ENCODE measurements at places on chromosomes 7 and 10. TPM values are rescaled to one million over a fixed set of nuclear protein-coding genes. Genes with fewer than 3 reads are reported as not detected.
A peak's percentile ranks its signal among the peaks of the same experiment; 100 is the strongest.

Gene TIMM23B
- total RNA-seq: 11.8 TPM

Gene RARRES2
- total RNA-seq: 202 TPM

Gene HMX2
- 0.24 TPM for total RNA-seq

Gene PPP1R3C
- 1.5 TPM for total RNA-seq

Gene OR2A42
- 0.32 TPM for total RNA-seq

DNA sequence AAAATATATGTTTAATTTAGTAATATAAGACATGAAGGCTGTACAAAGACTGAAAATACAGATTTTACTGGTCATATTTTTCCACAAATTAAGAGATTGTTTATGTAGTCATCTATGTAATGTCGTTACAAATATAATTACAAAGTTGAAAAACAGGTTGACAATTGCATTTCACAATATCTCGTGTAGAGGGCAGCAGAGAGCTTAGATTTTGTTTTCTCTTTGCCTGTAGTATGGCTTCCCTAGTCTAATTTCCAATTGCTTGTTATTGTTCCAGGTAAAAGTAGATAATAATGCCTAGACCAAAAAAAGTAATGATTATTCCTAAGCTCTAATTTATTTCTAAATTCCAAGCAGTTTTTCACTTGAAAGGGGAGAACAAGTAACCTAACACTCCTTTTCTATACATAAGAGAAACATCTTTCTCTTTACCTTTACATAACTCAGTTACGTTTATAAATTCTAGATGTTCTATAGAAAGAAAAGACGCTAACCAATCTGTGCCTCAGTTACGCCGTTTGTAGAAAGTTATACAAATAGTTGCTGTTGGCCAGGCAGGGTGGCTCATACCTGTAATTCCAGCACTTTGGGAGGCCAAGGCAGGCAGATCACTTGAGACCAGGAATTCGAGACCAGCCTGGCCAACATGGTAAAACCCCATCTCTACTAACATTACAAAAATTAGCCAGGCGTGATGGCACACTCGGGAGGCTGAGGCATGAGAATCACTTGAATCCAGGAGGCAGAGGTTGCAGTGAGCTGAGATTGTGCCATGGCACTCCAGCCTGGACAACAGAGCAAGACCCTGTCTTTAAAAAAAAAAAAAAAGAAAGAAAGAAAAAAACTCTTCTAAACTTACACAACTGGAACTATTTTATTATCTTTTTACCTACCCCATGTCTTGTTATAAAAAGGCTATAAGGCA, 30.0 kb downstream of the NET1 start:
- DNase-seq: peak; percentile 85

DNA sequence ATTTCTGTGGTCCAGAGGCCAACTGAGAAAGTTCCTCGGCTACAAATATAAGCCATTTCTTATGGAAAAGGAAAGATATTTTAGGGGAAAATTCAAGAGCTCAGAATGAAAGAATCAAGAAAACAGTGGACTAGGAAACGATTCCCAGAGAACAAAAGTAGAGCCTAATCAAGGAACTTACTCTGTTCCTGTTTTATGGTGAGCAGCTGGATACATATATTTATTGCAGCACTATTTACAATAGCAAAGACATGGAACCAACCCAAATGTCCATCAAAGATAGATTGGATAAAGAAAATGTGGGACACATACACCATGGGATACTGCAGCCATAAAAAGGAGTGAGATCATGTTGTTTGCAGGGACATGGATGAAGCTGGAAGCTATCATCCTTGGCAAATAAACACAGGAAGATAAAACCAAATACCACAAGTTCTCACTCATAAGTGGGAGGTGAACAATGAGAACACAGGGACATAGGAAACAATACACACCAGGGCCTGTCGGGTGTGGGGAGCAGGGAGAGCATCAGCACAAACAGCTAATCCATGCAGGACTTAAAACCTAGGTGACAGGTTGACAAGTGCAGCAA, 298.7 kb downstream of the THSD7A start:
- no peak for DNase-seq

DNA sequence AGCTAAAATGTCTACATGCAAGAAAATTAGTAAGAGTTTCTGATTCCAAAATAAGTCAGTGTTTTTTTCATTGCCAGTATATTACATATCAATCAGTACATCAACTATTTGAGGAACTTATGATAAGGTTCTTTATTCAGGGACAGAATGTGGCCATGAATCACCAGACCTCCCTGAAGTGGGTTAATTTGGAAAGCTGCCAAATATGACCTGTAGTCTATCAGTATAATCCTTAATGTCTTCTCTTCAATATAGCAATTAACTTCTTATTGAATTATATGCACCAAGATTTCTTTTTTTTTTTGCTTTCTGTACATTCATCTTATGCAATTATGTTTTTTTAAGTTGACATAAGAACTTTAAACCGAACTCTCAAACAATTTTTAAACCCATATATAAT, 714.5 kb upstream of the POT1 start:
- no peak for DNase-seq

DNA sequence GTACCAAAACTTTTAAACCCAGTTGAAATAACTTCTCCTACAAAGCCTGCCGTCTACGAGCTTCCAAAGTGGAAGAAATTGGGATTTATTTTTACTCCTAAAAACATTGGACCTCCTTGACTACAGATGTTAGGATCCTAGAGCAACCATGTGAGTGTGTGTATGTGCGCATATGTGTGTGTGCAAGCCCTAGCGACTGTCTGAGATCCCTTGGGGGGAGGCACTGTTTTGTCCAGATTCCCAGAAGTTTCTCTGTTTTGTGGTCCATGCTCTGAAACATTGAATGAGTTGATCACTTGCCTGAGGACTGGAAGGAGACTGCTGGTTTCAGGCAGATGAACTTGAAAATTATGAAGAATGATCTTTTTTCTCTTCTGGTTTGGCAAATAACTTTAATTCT, 312.3 kb upstream of the ZNF32 start:
- DNase-seq: no peak

- DNase-seq: no peak
Measured at GRCh38 chr7:86454753-86455152, 189.0 kb upstream of the GRM3 start.

- no peak for DNase-seq
Measured at GRCh38 chr10:36597756-36598320, 527.6 kb upstream of the ANKRD30A start.

GRCh38 chr10:132593389-132593788, 55.8 kb downstream of the INPP5A start:
- no peak for DNase-seq

GRCh38 chr10:97319671-97320479, 804 bp downstream of the FRAT1 start:
- peak; percentile 83 for DNase-seq

DNA sequence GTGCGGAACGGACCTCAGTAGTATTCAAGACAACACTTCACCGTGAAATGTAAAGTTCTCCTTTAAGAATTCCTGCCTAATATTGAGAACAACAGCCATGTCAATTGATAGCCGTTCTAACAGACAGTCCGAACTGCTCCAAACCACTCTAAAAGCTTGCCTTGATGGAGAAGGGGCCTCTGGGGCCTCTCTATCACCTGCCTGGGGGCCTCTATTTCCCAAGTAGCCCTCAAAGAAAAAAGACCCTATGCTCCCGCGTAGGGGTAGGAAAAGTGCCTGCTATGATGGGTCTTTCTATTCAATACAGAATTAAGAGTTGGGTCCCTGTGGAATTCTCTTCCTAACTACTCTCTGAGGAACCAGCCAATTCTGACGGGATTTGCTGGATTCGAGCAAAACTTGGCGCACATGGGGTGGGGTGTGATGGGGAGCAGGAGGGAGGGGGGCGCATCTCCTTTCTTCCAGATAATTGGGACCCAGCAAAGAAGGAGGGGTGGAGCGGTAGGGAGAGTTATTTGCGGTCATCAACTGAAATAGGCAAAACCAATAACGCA, 8.3 kb upstream of the DLX6 start:
- DNase-seq: no peak

- DNase-seq: no peak
Measured at GRCh38 chr10:129780198-129780597, 183.9 kb downstream of the EBF3 start.

GRCh38 chr10:14478604-14479003, 147.9 kb upstream of the FRMD4A start:
- no peak for DNase-seq
